Fibroblast of pulmonary artery (primary cell): ENCODE measurements at places on chromosomes 3 and 15.

GRCh38 chr3:123336441-123336851, 112.4 kb downstream of the ADCY5 start:
- DNase-seq = no peak

DNA sequence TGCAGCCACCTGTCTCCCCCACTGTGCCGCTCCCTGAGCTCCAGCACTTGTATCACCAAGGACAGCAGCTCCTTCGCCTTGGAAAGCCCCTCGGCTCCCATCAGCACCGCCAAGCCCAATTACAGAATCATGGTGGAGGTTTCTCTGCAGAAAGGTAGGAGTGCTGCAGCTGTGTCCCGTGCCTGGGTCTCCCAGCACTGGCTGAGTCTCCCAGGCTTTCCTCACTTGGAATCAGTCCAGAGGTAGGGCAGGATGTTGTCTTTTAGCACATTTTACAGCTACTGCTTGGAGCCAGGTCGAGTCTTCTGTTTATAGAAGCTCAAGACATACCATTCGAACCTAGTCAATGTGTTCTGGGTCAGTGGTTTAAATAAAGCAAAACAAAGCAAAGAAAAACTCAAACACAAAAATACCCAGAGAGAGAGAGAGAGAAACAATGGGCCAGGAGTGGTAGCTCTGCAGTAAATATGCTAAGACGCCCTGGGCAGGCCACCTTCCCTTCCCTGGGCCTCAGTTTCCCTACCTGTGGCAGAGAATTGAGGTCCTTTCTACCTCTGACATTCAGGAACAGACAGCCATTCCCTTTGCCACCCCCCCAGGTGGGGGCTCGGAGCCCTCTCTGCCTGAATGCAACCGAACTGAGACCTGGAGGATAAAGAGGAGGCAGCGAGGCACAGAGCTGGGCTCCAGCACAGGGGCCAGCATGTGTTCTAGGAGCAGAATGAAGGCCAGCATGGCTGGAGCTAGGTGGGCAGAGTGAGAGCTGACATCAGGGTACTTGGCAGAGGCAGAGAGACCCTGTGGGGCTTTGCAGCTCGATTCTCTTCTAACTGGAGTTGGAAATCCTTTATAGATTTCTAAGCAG, 44.1 kb downstream of the STARD5 start:
- peak; percentile 22 for DNase-seq

- no peak for DNase-seq
Measured at GRCh38 chr3:152760591-152760990, 74.3 kb upstream of the P2RY1 start.

DNA sequence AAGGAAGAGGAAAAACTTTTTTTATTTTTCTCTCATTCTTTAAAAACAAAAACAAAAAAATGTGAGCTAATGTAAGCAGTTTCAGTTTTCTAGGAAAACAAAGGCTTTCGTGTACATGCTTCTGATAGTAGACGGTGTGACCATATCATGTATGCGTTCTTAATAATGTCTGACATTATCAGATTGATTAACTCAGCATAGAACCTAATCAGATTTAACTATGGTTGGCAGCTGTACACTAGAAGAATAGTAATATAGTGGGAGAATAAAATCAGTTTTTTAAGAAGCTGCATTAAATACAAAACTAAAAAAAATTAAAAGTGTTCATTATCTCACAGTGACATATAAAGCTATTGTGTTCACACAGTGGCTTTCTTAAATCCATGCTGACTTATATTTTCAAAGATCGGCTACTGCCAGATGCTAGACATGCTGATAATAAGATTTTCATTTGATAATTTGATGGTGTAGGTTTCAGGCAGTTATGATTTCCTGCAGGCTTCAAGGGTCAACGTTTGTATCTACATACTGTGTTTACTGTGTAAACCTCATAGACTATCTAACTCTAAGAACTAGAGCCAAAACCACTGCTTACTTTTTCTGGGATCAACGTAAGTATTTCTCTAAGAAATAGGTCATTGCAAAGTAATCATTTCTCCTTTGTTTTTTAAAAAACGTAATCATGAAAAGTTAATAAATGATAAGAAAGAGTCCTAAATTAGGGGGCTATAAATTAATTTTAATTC, 74.0 kb downstream of the UBE2E2 start:
- no peak for DNase-seq

DNA sequence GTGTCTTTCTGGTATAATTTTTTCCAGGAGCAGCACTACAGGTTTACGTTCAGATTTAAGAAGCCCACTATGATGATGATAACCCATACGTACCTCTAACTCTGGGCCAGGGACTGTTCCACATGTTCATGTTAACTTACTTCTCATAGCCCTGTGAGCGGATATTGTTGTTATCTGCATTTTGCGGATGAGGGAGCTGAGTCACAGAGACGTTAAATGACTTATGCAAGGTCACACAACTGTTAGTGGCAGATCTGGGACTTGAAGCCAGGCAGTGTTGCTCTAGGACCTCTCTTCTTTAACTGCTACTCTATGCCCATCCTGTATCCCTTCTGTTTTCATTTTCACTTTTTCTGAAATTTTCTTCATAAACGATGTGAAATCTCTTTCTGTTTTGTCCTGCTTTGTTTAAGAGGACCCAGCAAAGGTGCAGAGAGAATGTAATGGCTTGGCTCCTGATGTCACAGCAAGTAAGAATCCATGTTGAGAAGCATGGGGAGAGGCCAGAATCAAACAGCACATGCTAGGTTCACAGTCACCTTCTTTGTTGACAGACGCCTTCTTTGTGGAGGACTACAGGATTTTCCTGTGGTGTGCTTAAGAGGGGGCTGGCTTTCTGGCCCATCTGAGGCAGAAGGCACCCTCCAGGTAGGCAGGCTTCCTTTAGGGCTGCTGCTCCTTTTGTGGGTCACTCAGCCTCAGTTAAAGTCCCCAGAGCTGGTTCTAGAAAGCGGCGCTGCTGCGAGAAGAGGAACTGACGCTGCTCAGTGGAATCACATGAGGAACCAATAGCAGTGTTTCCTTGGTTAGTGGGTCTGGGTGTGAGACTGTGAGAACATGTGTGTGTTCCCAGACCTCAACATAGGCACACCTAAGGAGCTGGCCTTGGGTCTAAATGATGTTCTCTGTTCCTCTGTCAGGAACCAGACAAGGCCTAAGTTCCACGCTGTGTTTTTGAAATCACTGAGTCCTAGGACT, 121.6 kb downstream of the TMEM108 start:
- DNase-seq = no peak

DNA sequence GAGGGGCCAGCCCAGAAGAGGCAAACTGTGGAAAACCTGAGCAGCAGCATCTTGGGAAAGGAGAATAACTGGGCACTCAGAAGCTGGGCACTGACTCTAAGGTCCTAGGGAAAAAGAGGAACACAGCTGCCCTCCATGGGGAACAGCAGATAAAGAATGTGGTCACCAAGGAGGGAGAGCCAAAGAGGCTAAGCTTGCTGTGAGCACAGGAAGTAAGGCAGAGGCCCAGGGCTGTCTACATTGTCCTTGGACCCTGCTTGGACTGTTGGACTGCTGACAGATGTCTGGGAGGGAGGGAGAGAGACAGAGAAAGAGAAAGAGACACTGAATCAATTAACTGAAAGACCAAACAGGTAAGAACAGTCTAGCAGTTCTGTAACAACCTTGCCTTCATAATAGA, 4.5 kb upstream of the MNS1 start:
- no peak for DNase-seq

DNA sequence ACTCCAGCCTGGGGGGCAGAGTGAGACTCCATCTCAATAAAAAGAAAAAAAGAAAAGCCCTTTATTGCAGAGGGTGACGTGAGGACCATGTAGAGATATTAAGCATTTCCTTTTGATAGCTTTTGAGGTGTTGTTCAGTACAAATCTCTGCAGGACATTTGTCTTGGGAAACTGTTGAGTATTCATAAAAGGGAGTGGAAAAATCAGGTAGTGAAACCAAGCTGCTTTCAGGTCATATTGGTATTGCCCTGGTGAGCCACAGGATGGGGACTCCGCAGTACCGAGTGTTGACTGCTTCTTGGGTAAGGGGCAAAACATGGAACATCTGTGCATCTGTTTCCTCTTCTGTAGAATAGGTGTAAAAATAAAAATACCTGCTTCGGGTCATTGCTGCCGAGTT, 9.9 kb downstream of the ITPR1 start:
- no peak for DNase-seq

DNA sequence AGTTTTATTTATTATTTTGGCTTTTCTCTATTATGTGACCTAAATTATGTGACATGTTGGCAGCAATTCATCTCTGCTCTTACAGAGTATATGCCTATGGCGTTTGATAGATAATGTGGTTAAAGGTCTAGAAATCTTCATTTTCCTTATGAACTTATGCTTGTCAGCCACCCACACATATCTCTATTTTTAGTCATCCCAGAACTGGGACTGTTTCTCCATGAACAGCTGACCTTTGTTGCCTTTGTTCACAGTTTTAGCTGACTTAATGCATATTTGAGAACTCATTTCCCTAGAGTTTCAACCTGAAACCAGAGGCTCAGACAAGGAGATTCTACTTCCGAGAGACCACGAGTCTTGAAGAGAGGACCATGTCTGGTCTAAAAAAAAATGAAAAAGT, 176.5 kb downstream of the RAP2B start:
- peak; percentile 50 for DNase-seq

DNA sequence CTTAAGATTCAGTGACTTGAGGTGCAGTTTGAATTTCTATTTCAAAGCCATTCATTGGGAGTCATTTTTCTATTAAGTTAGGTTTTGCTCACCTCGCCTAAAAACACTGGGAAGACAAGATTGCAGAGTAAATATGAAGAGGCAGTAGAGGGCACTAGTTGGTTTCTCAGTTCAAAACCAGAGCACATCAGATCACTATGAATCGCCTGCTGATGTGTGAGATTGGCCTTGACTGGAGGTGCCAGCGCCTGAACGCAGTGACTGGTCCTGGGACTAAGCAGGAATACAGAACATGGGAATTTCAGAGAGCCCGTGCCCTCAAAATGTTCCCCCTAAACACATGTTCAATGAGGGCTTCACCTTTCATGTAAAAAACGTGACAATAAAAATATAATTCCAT, 229.0 kb downstream of the ITPR1 start:
- DNase-seq = peak; percentile 82

DNA sequence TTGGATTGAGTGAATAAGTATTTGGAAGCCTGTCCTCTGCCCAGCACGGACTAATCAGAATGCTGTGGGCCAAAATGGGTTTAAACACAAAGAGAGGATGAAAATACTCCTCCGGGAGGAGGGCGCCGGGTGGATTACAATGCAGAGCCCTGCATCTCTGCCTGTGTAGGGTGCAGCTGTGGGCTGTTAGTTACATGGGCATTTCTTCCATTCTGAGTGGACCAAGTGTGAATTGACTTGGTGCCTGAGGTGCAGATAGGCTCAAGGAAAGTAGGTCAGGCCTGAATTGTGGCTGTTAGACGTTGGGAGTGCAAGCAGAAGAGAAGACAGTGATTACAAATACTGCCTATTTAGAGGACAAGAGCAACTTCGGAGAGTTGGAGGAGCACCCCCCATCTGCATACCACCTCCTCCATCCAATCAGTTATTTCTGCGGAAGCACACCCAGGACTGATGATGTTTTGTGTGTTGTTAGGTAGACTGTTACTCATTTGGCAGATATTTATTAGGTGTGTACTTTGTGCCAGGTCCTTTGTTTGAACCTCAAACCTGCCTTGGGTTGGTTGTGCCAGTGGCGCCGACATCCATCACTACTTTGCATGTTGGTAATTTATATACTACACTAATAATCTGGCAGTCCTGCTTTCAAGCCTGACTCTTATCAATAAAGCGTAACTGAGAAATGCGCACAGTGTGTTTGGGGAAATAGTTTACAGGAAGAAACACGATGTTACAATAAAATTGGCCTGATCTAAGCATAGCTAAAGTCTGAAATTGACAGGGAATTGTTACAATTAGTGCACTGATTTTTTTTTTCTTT, 33.0 kb downstream of the PTPRG start:
- no peak for DNase-seq

GRCh38 chr3:78041486-78041885, 1001.6 kb downstream of the ROBO2 start:
- DNase-seq = peak; percentile 22

DNA sequence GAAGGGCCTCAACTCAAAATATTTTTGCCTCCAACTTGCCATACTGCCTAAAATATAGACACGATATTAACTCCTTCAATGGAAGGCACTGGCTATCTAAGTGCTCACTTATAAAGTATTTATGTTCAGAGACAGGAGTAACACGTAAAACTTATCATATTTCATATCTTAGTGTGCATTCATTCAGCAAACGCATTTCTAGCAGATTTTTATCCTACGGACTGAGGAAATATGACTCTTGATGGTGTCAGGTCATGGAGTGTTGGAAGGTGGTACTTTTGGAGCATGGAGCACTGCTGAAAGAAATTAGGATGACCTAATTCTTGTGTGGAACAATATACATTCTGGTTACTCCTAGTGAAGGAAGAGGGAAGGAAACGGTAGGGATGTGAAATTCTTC, 43.8 kb upstream of the LEKR1 start:
- DNase-seq = no peak

- DNase-seq = no peak
Measured at GRCh38 chr15:67784856-67785430, 40.4 kb upstream of the SKOR1 start.

DNA sequence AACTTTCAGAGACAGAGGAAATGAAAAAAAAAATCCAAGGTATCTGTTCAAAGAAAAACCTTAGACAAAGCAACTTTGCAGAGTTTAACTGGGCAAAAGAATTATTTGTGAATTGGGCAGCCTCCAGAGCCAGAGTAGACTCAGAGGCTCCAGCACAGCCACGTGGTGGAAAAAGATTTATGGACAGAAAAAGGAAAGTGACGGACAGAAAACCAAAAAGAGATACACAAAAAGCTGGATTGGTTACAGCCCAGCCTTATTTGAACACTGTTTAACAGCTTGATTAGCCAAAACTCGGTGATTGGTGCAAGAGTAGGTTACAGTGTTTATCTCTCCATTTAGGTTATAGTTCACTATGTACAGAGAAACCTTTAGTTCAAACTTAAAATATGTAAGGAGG, 23.7 kb upstream of the GPD1L start:
- no peak for DNase-seq

DNA sequence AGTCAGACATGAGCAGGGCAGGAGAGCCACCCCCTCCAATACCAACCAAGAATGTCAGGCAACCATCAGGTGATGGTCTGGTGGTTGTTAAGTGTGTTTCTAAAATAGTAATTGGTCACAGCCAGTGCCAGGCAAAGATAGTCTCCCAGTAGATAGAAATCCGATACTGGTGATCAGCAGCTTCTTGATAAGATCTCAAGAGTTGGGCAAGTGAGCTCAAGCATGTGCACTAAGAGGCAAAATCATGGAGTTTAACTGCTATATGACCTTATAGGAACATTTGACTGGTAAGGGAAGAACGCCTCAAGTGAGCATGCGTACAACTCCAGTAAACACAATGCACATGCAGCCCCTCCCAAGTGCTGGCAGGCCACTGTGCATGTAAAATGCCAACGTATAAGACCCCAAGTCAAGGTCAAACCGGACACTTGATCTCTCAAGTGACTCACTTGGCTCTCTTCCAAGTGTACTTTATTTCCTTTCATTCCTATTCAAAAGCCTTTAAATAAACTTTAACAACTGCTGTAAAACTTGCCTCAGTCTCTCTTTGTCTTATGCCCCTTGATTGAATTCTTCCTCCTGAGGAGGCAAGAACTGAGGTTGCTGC, 36.0 kb upstream of the CBLB start:
- peak; percentile 36 for DNase-seq

- DNase-seq = peak; percentile 72
Measured at GRCh38 chr3:171828902-171829770, 14.0 kb upstream of the TMEM212 start.

GRCh38 chr15:86229936-86230335, 150.3 kb downstream of the AGBL1 start:
- no peak for DNase-seq

- DNase-seq = no peak
Measured at GRCh38 chr15:63232405-63232804, 43.0 kb downstream of the RAB8B start.

GRCh38 chr15:74725845-74726773, 781 bp upstream of the CYP1A1 start:
- DNase-seq = peak; percentile 8
